ENCODE measurements at places on chromosomes 2 and 18. TPM values are rescaled to one million over a fixed set of nuclear protein-coding genes. Genes with fewer than 3 reads are reported as not detected.

DNA sequence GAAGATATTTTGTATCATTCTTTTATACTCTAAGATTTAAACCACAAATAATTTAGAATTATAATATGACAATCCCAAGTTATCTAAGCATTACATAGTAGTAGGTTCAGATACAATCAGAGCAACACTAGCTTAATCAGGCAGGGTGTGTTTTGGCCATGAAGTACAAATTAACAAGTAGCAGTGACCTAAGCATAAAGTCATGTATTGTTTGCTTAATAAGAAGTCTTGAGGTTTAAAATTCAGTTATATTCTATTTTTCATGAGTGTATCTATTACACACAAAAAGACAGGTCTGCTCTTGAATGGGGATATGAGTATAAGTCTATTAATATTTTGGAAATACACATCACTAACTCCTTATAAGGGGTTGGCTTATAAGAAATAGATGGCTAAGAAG is 39.9 kb downstream of the DYNAP start:
- H3K4me3 ChIP-seq, result no peak overlapping the region
- no peak for DNase-seq

DNA sequence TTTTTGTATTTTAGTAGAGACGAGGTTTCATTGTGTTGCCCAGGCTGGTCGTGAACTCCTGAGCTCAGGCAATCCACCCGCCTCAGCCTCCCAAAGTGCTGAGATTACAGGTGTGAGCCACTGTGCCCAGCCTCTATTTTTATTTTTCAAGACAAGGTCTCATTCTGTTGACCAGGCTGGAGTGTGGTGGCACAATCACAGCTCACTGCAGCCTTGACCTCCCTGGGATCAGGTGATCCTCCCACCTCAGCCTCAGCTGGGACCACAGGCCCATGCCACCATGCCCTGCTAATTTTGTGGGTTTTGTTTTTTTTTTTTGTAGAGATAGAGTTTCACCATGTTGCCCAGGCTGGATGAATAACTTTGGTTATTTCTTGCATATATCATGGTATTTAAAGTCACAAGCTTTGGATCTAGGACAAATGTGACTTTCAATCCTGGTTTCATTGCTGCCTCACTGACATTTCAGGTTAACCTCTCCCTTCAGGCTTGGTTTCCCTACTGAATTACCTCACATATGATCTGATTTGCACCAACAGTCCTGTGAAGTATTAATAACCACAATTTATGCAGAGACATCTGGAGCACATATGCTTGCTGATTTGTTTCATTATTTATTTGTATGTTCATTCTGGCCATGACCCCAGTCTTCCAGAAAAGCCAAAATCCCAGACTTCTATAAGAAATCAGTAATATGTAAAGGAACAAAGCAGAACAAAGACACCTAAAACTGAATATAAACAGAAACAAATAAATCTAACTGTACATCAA is 17.5 kb upstream of the RAB31 start:
- H3K4me3 ChIP-seq, result no peak overlapping the region
- no peak for DNase-seq
- no peaks in the 10 kb centered on the region for H3K27me3 ChIP-seq
- H3K36me3 ChIP-seq, result no peaks in the 10 kb centered on the region

The CD8B2 gene
- polyA plus RNA-seq, result 0.54 TPM

The ANKRD36B gene
- 50.0 TPM for polyA plus RNA-seq

The NOL4 gene
- polyA plus RNA-seq, result 1.9 TPM

The TUBA4B gene
- polyA plus RNA-seq, result 4.0 TPM

DNA sequence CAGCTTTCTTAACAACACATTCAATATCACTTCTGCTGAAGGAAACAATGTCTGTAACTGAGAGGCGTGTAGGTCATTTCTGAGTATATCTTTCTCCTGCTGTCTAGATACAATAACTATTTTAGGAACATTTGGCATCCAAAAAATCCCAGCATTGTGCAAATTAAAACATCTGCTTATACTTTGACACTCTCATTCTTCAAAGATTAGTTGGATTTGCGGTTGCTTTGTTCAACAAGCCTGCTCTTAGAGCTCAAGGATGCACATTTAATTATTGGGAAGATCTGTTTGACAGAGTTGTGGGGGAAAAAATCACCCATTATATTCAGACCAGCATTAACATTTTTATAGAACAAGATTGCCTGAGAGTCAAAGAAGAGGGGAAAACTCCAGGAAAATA is 449.5 kb upstream of the HNRNPA3 start:
- no peak overlapping the region for H3K27ac ChIP-seq
- DNase-seq, result no peak
- H3K4me1 ChIP-seq, result no peaks in the 10 kb centered on the region

GRCh38 chr2:111898703-111899514 is 502 bp downstream of the MERTK start:
- peaks cover 12% of the 10 kb centered on the region for H3K27me3 ChIP-seq
- peak overlapping the region; percentile 86 for H3K27ac ChIP-seq
- H3K4me1 ChIP-seq, result peaks cover 11% of the 10 kb centered on the region
- DNase-seq, result no peak
- peak overlapping the region; percentile 70 for H3K4me3 ChIP-seq

DNA sequence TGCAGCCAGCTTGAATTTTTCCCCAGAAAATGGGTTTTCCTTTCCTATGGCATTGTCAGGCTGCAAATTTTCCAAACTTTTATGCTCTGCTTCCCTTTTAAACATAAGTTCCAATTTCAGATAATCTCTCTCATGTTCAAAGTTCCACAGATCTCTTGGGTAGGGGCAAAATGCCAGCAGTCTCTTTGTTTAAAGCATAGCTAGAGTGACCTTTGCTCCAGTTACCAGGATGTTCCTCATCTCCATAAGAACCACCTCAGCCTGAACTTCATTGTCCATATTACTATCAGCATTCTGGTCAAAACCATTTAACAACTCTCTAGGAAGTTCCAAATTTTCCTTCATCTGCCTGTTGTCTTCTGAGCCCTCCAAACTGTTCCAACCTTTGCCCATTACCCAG is 68.3 kb downstream of the SGPP2 start:
- DNase-seq, result no peak
- H3K4me1 ChIP-seq, result no peaks in the 10 kb centered on the region
- H3K27ac ChIP-seq, result no peak overlapping the region
- H3K4me3 ChIP-seq, result no peak overlapping the region
- no peaks in the 10 kb centered on the region for H3K36me3 ChIP-seq
- H3K27me3 ChIP-seq, result no peaks in the 10 kb centered on the region

- DNase-seq, result no peak
- no peak overlapping the region for H3K27ac ChIP-seq
These were observed 172.0 kb downstream of the AFF3 start for GRCh38 chr2:99970292-99970868.

The CFAP221 gene
- polyA plus RNA-seq, result 10.6 TPM

- no peaks in the 10 kb centered on the region for H3K36me3 ChIP-seq
- H3K4me3 ChIP-seq, result no peak overlapping the region
- no peak overlapping the region for H3K27ac ChIP-seq
- no peak for DNase-seq
These were observed 192.4 kb upstream of the ERBB4 start for GRCh38 chr2:212730994-212731393.

- no peaks in the 10 kb centered on the region for H3K36me3 ChIP-seq
- no peak for DNase-seq
- no peaks in the 10 kb centered on the region for H3K4me1 ChIP-seq
- no peak overlapping the region for H3K4me3 ChIP-seq
- no peak overlapping the region for H3K27ac ChIP-seq
These were observed 61.0 kb downstream of the GRB14 start for GRCh38 chr2:164560181-164560792.

GRCh38 chr2:168934826-168935225 is 33.7 kb downstream of the G6PC2 start:
- DNase-seq, result no peak
- no peaks in the 10 kb centered on the region for H3K4me1 ChIP-seq
- no peaks in the 10 kb centered on the region for H3K36me3 ChIP-seq
- H3K27ac ChIP-seq, result no peak overlapping the region

GRCh38 chr18:23623040-23623439 is 36.7 kb upstream of the NPC1 start:
- no peaks in the 10 kb centered on the region for H3K27me3 ChIP-seq
- H3K4me3 ChIP-seq, result no peak overlapping the region
- H3K36me3 ChIP-seq, result no peaks in the 10 kb centered on the region
- no peak for DNase-seq
- no peak overlapping the region for H3K27ac ChIP-seq

The RSAD2 gene
- 4.8 TPM for polyA plus RNA-seq

- no peak overlapping the region for H3K27ac ChIP-seq
- DNase-seq, result no peak
- H3K27me3 ChIP-seq, result no peaks in the 10 kb centered on the region
- H3K4me3 ChIP-seq, result no peak overlapping the region
- no peaks in the 10 kb centered on the region for H3K36me3 ChIP-seq
These were observed 143.4 kb downstream of the MGAT5 start for GRCh38 chr2:134397146-134397896.

The NLRC4 gene
- 0.80 TPM for polyA plus RNA-seq

GRCh38 chr2:215668378-215668775 is 232.5 kb upstream of the FN1 start:
- H3K27ac ChIP-seq, result no peak overlapping the region
- H3K4me3 ChIP-seq, result no peak overlapping the region
- no peak for DNase-seq
- H3K4me1 ChIP-seq, result peaks cover 4% of the 10 kb centered on the region

DNA sequence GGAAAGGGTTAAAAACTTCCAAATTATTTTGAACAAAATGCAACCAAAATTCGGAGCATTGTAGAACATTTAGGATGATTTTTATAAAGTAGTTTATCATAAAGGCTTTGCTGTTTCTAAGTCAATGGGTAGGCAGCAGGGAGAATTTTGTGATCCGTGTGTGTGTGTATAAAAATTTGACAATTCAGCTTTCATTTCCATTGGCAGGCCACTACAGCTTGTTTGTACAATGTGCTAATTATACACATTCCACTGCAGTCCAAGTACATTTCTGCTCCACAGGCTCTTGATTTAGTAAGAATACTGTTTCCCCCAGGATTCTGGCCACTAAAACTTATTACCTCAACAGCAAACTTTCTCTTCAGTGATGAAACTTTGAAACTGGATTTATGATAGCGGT is 71.8 kb upstream of the LTBP1 start:
- no peaks in the 10 kb centered on the region for H3K4me1 ChIP-seq
- no peak overlapping the region for H3K27ac ChIP-seq
- H3K4me3 ChIP-seq, result no peak overlapping the region

The SLC5A7 gene
- 0.19 TPM for polyA plus RNA-seq

- no peaks in the 10 kb centered on the region for H3K36me3 ChIP-seq
- H3K27ac ChIP-seq, result no peak overlapping the region
- peaks cover 90% of the 10 kb centered on the region for H3K27me3 ChIP-seq
- no peak overlapping the region for H3K4me3 ChIP-seq
- DNase-seq, result peak; percentile 63
These were observed 1.3 kb downstream of the ADCYAP1 start for GRCh38 chr18:905948-906415.

The RTP5 gene
- polyA plus RNA-seq, result not detected

DNA sequence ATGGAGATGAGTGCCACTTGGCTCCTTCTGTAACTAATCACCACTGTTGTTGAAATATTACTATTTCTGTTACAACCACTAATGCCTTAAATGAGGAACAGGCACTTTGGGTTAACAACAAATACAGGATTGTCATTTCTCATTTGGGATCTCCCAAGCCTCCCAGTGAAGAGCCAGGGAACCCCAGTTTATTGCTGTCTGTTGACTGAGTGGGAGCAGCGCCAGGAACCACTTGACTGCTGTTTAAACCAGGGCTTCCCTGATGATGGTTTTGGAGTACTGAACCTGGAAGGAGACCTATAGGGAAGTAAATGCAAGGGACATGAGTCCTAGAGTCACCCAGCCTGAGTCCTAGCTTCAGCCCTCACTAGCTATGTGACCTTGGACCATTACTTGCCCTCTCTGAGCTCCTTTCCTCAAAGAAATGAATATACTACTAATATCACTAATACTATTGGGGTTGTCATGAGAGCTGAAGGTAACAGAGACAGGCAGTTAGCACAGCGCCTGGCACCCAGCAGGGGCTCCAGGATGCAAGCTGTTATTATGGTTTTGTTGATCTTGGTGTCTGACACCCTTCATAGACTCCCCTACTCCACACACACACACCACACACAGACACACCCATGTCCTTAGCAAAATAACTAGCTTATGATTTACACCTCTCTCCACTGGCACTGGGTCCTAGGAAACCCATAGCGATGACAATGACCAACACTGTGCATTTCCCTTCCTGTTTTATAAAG is 104.2 kb upstream of the FZD7 start:
- H3K27ac ChIP-seq, result no peak overlapping the region
- no peak for DNase-seq
- no peaks in the 10 kb centered on the region for H3K4me1 ChIP-seq

Measured in left lung (tissue), 14 donors.